ENCODE measurements at places on chromosomes 12 and 14. TPM values are rescaled to one million over a fixed set of nuclear protein-coding genes. Genes with fewer than 3 reads are reported as not detected.

ASPG gene
- not detected for total RNA-seq

RESF1 gene
- total RNA-seq: 28.8 TPM

PRB2 gene
- total RNA-seq: not detected

RERG gene
- 1.4 TPM for total RNA-seq

LMO3 gene
- not detected for total RNA-seq

GPR132 gene
- 0.29 TPM for total RNA-seq

FGD6 gene
- 32.2 TPM for total RNA-seq

SERPINA3 gene
- 4.7 TPM for total RNA-seq

COCH gene
- total RNA-seq: 18.8 TPM

RNF34 gene
- total RNA-seq: 52.3 TPM

SIX1 gene
- 4.6 TPM for total RNA-seq

BATF gene
- 0.94 TPM for total RNA-seq

TCL1B gene
- not detected for total RNA-seq

CPNE6 gene
- total RNA-seq: not detected

RHOJ gene
- total RNA-seq: 0.23 TPM

KRT84 gene
- total RNA-seq: not detected

USP44 gene
- total RNA-seq: 2.1 TPM

DNAJC22 gene
- 1.0 TPM for total RNA-seq

KRT7 gene
- total RNA-seq: 768 TPM

KCNC2 gene
- not detected for total RNA-seq

KRT73 gene
- not detected for total RNA-seq

TMEM132D gene
- 0.06 TPM for total RNA-seq

ACTR10 gene
- total RNA-seq: 70.0 TPM

SVOP gene
- not detected for total RNA-seq

ANG gene
- total RNA-seq: 1.3 TPM

RAB15 gene
- 12.9 TPM for total RNA-seq

KCNH3 gene
- total RNA-seq: 0.12 TPM

CLEC4E gene
- 6.7 TPM for total RNA-seq

RND1 gene
- 8.9 TPM for total RNA-seq

NAA30 gene
- 14.9 TPM for total RNA-seq

MGST1 gene
- 49.4 TPM for total RNA-seq

AEBP2 gene
- total RNA-seq: 8.9 TPM
